Lung (tissue), 17 donors: ENCODE measurements at places on chromosomes 4 and X.
A peak's percentile ranks its signal among the peaks of the same experiment; 100 is the strongest.

DNA sequence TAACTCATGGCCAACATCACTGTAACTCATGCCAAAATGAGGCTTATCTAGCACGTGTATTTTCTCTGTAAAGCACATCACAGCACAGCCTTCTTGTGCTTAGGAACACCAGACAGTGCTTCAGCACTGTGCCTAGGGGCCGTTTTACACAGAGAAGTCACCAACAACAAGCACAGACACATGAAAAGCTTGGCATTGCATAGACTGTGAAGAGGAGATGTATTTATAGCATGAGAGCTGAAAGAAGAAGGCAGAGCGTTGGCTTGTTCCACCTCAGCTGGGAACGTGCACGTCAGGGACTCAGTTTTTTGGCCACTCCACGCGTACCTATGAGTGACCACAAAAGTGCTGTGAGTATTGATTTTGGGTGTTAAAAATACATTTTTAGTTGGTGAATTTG, 116.3 kb upstream of the SFRP2 start:
- no peak for DNase-seq

GRCh38 chr4:150874338-150875226, 140.5 kb downstream of the LRBA start:
- DNase-seq: peak; percentile 83

DNA sequence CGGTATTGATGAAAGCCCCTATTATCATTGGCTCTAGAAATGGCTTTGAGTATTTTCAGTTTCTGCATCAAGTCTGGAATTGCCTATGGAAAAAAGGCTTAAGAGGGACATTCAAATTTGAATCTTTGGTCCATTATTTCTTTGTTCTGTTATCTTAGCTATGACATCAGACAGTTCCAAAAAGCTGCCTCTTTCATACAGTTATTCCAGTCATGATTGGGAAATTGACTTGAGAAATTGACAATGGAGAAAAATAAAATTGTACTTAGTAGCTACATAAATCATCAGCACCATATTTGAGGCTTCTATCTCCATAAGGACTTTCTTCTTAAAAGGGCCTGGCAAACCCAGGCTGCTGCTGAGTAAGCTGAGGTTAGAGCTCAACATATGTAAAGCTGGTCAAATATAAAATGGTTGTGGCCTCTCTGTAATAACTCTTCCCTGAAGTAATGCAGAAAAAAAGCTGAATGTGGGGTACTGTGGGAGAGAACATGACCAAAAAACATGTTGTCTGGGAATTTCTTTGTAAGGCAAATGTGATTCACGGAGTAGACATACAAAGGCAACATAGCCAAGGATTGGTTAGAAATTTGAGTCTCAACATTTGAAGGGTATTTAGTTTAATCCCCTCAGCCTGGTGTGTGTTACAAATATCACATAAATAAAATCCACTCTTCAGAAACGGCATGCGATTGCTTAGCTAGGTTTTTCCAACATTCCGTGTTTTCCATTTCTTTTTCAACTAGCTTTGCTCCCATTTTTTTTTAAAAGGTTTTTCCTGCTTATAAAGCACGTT, 100.9 kb downstream of the LNX1 start:
- DNase-seq: no peak

DNA sequence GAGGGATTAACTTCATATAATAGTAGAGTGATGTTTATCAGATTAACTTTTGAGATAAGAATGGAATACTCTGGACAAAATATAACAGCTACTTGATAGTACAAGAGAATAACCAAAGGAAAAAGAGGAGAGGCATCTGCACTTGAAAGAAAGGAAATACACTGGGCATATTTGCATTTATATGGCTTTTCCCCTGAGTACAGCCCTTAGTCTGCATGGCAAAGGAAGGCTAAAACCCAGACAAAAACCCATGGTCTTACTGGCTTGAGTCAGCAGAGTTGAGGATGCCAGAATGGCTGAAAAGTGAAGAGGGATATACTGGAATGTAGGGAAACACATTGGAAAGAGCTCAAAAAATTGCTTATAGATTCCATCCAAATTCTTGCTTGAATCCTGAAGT, 101.6 kb downstream of the COL4A5 start:
- DNase-seq: no peak

- peak; percentile 65 for DNase-seq
Measured at GRCh38 chr4:137702512-137702911, 170.2 kb upstream of the PCDH18 start.

DNA sequence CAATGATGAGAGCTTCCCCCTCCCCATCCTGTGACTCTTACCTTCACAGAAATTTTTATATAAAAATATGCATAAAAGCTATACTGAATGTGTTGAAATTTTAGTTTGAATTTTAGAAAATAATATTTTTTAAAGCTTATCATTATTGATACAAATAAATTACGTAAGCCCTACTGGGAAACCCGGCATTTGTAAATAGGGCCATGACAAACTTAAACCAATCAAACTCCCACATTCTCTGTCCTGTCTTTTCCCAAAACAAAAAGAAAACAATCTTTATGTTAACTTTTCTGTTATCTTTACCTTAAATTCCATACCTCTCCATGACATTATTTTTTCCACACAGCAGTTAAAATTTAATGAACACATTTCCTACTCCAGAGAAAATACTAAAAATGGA, 2.6 kb downstream of the CNOT6L start:
- no peak for DNase-seq

DNA sequence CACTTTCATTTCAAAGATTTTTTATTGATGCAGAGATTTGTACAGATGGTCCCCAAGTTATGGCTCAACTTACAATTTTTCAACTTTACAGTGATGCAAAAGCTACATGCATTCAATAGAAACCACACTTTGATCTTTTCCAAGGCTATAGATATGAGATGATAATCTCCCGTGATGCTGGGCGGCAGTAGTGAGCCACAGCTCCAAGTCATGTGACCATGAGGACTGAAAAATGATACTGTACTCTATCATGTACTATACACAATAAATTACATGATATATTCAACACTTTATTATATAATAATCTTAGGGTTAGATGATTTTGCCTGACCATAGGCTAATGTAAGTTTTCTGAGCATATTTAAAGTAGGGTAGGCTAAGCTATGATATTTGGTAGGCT, 14.0 kb upstream of the GASK1B start:
- DNase-seq: no peak

- no peak for DNase-seq
Measured at GRCh38 chr4:25174674-25175073, 14.4 kb upstream of the SEPSECS start.

- DNase-seq: no peak
Measured at GRCh38 chrX:102708900-102709299, 3.3 kb upstream of the GPRASP2 start.

GRCh38 chr4:47839259-47839658, 1.4 kb upstream of the CORIN start:
- DNase-seq: no peak

GRCh38 chr4:83107631-83108030, 6.9 kb downstream of the PLAC8 start:
- no peak for DNase-seq

GRCh38 chr4:124631760-124632159, 80.8 kb downstream of the ANKRD50 start:
- peak; percentile 54 for DNase-seq

- no peak for DNase-seq
Measured at GRCh38 chrX:133033010-133033409, 63.9 kb downstream of the USP26 start.

- DNase-seq: no peak
Measured at GRCh38 chr4:3377557-3377956, 64.2 kb upstream of the HGFAC start.

GRCh38 chr4:125104616-125105015, 210.1 kb upstream of the FAT4 start:
- no peak for DNase-seq

DNA sequence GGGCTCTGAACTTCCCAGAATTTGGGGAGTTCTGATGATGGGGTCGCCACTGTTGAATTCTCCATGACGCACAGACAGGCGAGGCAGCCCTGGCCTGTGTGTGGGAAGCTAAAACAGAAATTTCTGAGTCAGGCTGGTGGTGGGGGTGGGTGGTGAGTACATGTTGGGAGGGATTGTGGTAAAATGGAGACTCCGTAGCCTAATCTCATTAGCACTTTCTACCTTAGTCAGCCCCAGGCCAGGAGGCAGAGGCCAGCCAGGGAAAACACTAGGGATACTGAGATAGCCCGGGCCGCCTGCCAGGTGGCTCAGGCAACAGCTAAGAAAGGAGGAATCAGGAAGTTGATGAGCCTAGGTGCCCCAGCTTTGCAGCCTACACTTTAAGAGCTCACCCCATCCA, 39.3 kb upstream of the NHSL2 start:
- DNase-seq: no peak

GRCh38 chrX:154908821-154909220, 22.7 kb downstream of the F8A1 start:
- no peak for DNase-seq

DNA sequence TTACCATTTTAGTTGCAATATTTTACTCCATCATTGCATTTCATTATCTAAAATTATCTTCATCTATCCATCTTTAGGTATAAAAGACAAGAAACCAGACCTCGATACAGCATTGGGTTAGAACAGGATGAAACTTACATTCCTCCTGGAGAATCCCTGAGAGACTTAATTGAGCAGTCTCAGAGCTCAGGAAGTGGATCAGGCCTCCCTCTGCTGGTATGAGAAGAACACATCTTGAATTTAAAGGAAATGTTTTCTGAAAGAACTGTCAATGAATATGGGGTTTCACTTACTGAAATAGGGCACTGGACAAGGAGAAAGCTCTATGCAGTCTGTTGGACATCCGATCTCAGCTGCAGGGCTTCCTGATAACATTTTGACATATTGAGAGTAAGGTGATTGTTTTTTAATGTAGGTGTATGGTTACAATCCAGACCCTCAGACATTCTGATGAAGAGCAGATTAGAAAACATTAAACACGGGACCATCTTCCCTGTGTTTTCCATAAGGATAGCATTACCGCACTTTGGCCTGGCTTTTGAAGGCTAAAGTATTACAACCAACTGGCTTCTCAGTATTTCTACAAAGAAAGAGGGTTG, 367.2 kb downstream of the BMPR1B start:
- DNase-seq: peak; percentile 68

GRCh38 chrX:2767631-2768455, 16.0 kb downstream of the XG start:
- no peak for DNase-seq

DNA sequence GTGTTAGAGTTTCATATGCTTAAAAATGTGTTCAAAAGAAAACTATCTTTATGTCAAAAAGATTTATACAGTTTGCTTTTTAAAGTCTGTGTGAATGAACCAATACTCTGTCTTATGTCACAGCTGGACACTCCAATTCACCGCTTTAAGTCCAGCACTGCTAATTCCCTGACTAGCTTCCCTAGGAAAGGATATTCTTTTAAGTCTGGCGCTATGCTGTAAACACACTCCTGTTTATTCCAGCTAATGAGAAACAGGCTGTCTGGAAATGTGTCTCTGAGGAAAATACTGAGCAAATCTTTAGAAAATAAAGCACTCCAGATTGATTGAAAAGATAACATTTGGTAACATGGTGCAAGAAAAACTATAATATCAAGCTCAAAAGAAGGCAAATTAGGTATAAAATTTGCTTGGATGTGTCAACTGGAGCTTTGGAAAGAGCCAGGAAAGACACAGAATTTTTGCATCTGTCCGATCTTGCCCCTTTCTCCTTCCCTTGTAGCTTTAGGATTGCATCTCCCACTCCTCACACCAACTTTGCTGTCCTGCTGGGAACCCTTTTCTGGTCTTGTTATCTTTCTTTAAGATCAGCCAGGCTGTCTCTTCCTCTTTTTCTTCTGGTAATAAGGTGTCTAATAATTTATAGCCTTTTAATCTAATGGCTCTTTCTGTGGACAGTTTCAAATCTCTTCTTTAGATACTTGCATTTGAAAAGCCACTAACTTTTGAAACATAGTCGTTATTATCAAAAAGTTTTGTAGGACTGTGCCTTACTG, 40.9 kb upstream of the VEGFC start:
- no peak for DNase-seq

GRCh38 chr4:125705681-125706080, 390.9 kb downstream of the FAT4 start:
- DNase-seq: no peak

- no peak for DNase-seq
Measured at GRCh38 chr4:113958766-113959538, 20.5 kb downstream of the ARSJ start.

GRCh38 chr4:102180046-102180445, 165.2 kb downstream of the SLC39A8 start:
- no peak for DNase-seq

- DNase-seq: peak; percentile 76
Measured at GRCh38 chr4:47668810-47669408, 169.0 kb downstream of the CORIN start.

- DNase-seq: no peak
Measured at GRCh38 chr4:158667651-158668198, 4.0 kb downstream of the C4orf46 start.

DNA sequence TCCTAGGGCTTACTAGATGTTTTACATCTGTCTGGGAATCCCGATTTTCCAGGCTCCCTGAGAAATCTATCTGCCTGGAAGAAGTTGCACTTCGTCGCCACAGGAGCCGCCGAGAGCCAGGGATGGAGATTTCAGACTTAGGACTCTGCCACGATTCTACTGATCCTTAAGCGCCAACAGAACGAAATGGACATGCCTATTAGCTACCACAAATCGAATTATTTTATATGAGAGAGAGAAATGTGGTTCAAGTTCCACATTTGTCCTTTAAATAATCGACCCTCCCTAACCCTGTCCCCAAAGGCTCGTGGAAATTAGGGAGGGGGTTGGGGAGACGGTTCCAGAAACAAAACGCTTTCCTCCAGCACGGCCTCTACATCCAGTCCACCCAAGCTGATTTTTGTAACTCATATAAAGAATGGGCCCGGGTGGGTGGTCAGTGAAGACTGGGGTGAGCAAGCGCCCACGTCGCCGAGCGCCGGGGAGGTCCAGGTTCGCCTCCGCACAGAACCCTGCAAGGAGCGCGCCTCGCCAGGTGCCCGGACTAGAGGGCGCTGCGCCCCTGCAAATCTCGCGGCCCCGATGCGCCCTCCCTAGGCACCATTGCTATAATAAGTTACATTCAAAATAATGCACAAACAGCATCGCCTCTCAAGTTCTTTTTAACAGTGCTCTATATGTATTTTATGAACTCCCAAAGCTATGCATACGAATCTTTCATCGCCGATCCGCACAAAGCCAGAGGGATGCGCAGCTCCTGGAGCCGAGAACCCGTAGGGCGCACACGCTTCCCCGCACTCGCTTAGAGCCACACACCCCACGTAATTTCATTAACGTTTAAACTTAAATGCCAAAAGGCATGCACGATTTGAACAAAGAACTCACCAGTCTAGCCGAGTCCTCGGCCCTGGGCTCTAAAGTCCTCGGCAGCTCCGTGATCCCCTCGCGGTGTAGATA, 2.1 kb upstream of the FAT1 start:
- DNase-seq: peak; percentile 95

DNA sequence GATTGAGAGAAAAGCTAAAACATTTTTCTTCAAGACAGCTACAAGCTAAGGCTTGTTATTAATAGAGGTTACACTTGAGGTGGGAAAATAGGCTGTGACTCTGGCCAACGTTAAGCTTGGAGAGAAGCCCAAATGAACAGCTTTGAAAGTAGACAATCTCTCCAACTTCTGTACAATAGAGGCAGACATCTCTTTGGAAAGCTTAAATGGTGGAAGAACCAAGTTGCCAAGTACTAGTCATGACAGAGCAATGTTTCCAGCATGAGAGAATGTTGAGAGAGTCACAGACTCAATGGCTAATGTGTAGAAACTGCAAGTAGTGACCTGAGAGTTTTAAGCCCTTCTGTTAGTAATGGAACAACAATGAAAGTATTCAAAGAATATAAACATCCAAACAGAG, 298.1 kb downstream of the INPP4B start:
- DNase-seq: no peak
